Activated naive CD4-positive, alpha-beta T cell treated with anti-CD3 and anti-CD28 coated beads, Interleukin-2, amount 10 ng/mL, durations not matched to agents 7 days and 5 days (primary cell): ENCODE measurements at places on chromosomes 7 and 10.

- H3K4me1 ChIP-seq = peaks cover 15% of the 10 kb centered on the region
- peak overlapping the region; percentile 14 for H3K27ac ChIP-seq
- H3K36me3 ChIP-seq = no peaks in the 10 kb centered on the region
- H3K4me3 ChIP-seq = no peak overlapping the region
- DNase-seq = no peak
Observed at GRCh38 chr10:117165538-117166417, 27.7 kb upstream of the VAX1 start.

DNA sequence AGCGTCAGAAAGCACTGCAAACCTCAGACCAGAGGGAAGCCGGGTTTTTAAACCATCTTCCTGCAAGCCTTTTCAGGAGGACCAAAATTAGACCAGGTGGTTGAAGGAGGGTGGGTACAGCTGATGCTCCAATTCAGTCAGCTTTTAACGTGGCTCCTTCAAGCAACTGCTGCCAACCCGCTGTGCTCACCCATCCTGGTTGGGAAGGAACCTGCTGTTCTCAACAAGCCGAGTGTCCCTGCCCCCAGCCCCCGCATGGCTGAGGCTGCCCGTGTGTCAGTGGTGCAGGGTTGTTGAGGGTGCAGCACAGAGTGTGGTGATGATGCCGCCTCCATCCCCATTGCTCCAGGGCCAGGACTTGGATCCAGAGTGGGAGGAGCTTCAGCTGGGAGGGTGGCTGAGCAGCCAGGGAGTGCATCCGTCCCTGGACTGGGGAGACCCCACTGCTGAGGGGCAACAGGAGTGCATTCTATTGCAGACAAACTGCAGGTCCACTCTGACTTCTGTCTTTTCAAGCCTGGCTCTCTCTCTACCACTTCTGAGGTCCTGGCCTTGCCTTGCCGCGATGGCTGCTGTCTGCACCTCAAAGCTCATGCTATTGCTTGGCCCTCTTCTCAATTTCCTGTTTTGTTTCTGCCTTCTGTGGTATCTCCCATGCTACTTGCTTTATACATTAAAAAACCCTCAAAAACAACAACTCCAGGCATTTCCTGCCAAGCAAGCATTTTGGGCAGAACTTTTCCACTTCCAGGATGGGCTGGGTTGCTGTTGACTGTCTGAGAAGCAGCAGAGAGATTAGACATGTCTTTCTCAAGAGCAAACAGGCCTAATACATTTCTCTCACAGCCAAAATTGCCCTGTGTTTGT is 134.7 kb downstream of the DNAJB6 start:
- H3K4me3 ChIP-seq = peak overlapping the region; percentile 30
- H3K36me3 ChIP-seq = peaks cover 42% of the 10 kb centered on the region
- DNase-seq = peak; percentile 65
- peaks cover 56% of the 10 kb centered on the region for H3K4me1 ChIP-seq

GRCh38 chr10:3647074-3647473 is 137.9 kb downstream of the KLF6 start:
- no peaks in the 10 kb centered on the region for H3K4me1 ChIP-seq
- DNase-seq = no peak
- H3K27ac ChIP-seq = no peak overlapping the region
- H3K27me3 ChIP-seq = peaks cover 22% of the 10 kb centered on the region
- no peak overlapping the region for H3K4me3 ChIP-seq
- H3K36me3 ChIP-seq = no peaks in the 10 kb centered on the region

DNA sequence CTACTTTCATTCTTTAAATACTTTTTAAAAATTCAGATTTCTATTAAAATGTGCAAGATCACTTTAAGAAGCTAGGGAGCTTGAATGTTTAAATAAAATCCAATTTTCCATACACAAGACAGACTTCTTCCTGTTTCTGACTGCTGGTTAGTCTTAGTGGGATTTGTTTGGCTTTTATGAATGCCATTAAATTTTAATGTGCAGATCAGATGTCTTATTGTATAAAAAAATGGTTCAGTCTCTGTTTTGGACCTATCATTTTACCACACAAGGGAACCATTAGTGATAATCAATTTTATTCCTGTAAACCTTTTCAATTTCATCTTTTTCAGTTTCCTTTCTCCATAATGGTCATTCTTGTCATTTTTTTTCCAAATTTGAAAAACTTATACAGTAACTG is 63.2 kb downstream of the VCL start:
- H3K27ac ChIP-seq = no peak overlapping the region
- peaks cover 33% of the 10 kb centered on the region for H3K4me1 ChIP-seq
- H3K36me3 ChIP-seq = peaks cover 29% of the 10 kb centered on the region
- no peaks in the 10 kb centered on the region for H3K27me3 ChIP-seq

- DNase-seq = no peak
- no peak overlapping the region for H3K27ac ChIP-seq
- peaks cover 4% of the 10 kb centered on the region for H3K36me3 ChIP-seq
- H3K4me3 ChIP-seq = no peak overlapping the region
Observed at GRCh38 chr7:961546-962400, 7.3 kb upstream of the ADAP1 start.

GRCh38 chr10:77716458-77717317 is 79.1 kb upstream of the KCNMA1 start:
- H3K27me3 ChIP-seq = peaks cover 28% of the 10 kb centered on the region
- no peak overlapping the region for H3K27ac ChIP-seq
- no peak overlapping the region for H3K4me3 ChIP-seq
- no peak for DNase-seq
- no peaks in the 10 kb centered on the region for H3K36me3 ChIP-seq

DNA sequence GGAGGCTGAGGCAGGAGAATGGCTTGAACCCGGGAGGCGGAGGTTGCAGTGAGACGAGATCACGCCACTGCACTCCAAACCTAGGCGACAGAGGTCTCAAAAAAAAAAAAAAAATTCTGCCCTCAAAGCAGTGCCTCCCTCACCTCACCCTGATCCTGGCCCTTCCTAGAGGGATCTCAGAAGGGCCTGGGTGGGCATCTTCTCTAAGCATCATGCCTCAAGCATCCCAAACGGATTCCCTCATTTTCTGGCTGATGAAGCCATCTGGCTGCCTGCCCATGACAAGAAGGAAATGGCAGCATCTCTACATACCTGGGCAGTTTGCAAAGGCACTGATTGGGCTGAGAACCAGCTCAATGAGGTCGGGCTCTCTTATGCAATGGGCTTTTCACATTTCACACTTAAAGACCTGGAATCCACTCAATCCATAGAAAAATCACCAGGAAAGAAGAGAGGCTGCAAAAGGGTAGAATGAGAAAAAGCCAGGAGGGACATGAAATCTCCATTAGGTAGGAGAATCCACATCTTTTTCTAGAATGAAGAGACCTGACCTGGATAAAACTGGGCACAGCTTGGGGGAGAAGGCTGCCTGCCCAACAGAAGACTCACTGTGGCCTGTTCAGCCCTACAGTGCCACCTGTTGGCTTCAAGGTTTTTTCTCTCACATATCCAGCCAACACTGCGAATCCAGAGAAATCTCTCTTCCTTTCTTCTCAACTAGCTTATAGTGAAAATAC is 48.1 kb downstream of the PDLIM1 start:
- peaks cover 4% of the 10 kb centered on the region for H3K27me3 ChIP-seq
- no peak overlapping the region for H3K4me3 ChIP-seq
- no peak overlapping the region for H3K27ac ChIP-seq

- no peaks in the 10 kb centered on the region for H3K27me3 ChIP-seq
- DNase-seq = no peak
- peaks cover 52% of the 10 kb centered on the region for H3K4me1 ChIP-seq
- H3K27ac ChIP-seq = no peak overlapping the region
Observed at GRCh38 chr7:127382301-127383085, 10.0 kb downstream of the ZNF800 start.

- H3K27me3 ChIP-seq = no peaks in the 10 kb centered on the region
- H3K27ac ChIP-seq = no peak overlapping the region
- no peak for DNase-seq
- no peaks in the 10 kb centered on the region for H3K4me1 ChIP-seq
- H3K4me3 ChIP-seq = no peak overlapping the region
Observed at GRCh38 chr7:86790383-86790782, 146.7 kb downstream of the GRM3 start.

- no peak overlapping the region for H3K27ac ChIP-seq
- H3K4me3 ChIP-seq = no peak overlapping the region
- DNase-seq = peak; percentile 8
- H3K27me3 ChIP-seq = peaks cover 96% of the 10 kb centered on the region
Observed at GRCh38 chr7:157685430-157686284, 348.9 kb downstream of the DNAJB6 start.

DNA sequence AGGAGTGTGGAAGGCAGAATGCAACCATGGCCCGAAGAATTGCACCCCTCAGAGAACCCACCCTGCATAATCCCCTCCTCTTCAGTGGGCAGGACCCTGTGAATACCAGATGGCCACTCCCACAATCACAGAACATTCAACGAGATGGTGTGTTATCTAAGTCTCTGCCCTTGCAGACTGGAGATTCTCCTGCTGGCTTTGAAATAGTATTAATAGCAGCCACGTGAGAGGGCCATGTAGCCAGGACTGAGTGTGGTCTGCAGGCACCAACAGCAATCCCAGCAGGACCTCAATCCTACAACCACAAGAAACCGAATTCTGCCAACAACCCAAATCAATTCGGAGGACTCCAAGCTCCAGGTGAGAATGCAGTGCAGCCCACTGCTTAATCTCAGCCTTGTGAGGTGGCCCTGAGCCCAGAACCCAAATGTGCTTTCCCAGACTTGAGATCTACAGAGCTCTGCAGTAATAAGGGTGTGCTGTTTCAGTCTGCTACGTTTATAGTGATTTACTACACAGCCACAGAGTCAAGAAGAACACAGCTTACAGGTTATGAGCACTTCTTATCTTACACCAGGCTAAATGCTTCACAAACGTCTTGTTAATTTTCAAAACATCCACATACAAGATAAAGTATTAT is 72.1 kb downstream of the VOPP1 start:
- no peak overlapping the region for H3K27ac ChIP-seq
- DNase-seq = no peak
- H3K27me3 ChIP-seq = no peaks in the 10 kb centered on the region
- peaks cover 22% of the 10 kb centered on the region for H3K4me1 ChIP-seq

GRCh38 chr10:112957640-112958092 is 7.6 kb downstream of the TCF7L2 start:
- no peak for DNase-seq
- peaks cover 73% of the 10 kb centered on the region for H3K27me3 ChIP-seq
- H3K4me3 ChIP-seq = no peak overlapping the region
- H3K4me1 ChIP-seq = peaks cover 3% of the 10 kb centered on the region
- H3K27ac ChIP-seq = no peak overlapping the region

- no peak overlapping the region for H3K4me3 ChIP-seq
- no peak for DNase-seq
- H3K27me3 ChIP-seq = peaks cover 24% of the 10 kb centered on the region
- H3K4me1 ChIP-seq = peaks cover 5% of the 10 kb centered on the region
- no peak overlapping the region for H3K27ac ChIP-seq
Observed at GRCh38 chr7:159157714-159158113, 13.0 kb upstream of the VIPR2 start.

DNA sequence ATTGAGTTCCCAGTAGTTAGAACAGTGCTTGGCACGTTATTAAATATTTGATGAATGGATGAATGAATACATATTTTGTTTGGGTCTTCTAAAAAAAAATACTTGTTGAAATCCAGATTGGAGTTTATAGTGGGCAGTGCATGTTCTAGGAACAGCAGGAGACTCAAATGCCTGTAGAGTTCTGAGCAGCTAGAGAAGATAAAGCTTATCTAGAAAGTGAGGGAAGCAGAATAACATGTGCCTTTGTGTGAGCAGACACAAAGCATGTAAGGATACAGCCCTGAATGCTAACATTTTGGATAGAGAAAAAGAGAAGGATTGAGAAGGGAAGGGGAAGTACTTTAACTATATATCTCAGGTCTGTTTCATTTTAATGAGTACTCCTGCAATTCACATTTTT is 71.9 kb downstream of the SRI start:
- H3K27me3 ChIP-seq = no peaks in the 10 kb centered on the region
- DNase-seq = no peak
- no peaks in the 10 kb centered on the region for H3K36me3 ChIP-seq
- H3K27ac ChIP-seq = no peak overlapping the region
- no peaks in the 10 kb centered on the region for H3K4me1 ChIP-seq

- no peaks in the 10 kb centered on the region for H3K27me3 ChIP-seq
- no peaks in the 10 kb centered on the region for H3K36me3 ChIP-seq
- H3K4me3 ChIP-seq = no peak overlapping the region
- no peak overlapping the region for H3K27ac ChIP-seq
- DNase-seq = no peak
Observed at GRCh38 chr7:46972205-46972604, 609.7 kb downstream of the TNS3 start.

GRCh38 chr7:129298268-129298893 is 73.6 kb downstream of the AHCYL2 start:
- no peak overlapping the region for H3K4me3 ChIP-seq
- peaks cover 4% of the 10 kb centered on the region for H3K36me3 ChIP-seq
- no peak overlapping the region for H3K27ac ChIP-seq
- H3K4me1 ChIP-seq = no peaks in the 10 kb centered on the region

DNA sequence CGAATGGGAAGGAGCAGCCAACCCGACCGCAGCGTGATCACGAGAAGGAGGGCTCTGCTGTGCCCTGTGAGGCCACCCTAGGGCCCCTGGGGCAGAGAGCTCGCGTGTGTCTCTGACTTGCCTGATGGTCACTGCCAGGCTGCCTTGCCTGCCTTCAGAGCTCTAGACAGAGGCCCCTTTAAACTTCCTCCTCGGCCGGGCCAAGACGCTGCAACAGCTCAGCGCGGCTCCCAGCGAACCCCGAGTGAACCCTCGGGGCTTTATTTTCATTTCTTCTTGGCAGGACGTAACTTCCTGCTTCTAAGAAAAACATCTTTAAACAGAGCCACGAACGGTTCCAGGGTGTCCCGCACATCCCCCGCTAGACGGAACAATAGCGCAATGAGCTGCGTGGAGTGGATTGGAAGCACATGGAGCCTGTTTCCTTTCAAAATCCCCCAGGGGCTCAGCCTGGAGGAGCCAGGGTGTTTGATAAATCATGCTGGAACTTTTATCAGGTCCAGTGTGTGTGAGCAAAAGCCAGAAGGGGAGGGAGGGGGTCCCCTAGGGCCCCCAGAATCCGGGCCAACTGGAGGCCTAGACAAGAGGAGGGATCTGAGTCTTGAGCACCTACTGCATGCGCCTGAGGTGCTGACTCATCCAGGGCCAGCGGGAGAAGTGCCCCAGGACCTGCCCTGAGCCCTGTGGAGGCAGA is 134.1 kb upstream of the GDF10 start:
- H3K4me1 ChIP-seq = peaks cover 28% of the 10 kb centered on the region
- H3K4me3 ChIP-seq = peak overlapping the region; percentile 72
- DNase-seq = peak; percentile 64
- H3K36me3 ChIP-seq = peaks cover 4% of the 10 kb centered on the region
- peak overlapping the region; percentile 87 for H3K27ac ChIP-seq
- peaks cover 4% of the 10 kb centered on the region for H3K27me3 ChIP-seq

DNA sequence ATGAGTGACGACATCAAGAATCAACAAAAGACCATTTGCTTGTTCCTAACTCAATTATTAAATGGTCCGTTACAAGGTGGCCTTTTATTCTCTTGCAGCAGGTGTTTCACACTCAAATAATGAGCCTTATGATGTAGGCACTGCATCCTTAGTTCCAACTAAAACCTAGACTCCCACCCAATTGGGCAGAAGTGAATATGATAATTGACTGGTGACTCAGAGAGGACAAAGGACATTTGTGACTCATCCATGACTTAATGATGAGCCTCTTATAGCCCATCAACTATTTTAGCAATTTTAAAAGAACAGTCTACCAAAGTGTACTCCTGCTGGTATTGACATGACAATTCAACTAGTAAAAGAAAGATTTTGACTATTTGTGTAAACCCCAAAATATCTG is 1027.8 kb upstream of the PHF14 start:
- no peak for DNase-seq
- no peaks in the 10 kb centered on the region for H3K27me3 ChIP-seq
- H3K36me3 ChIP-seq = no peaks in the 10 kb centered on the region
- H3K4me3 ChIP-seq = no peak overlapping the region
- no peaks in the 10 kb centered on the region for H3K4me1 ChIP-seq

GRCh38 chr7:1497293-1497927 is 6.8 kb downstream of the INTS1 start:
- peaks cover 16% of the 10 kb centered on the region for H3K4me1 ChIP-seq
- H3K27ac ChIP-seq = no peak overlapping the region
- no peak overlapping the region for H3K4me3 ChIP-seq
- H3K27me3 ChIP-seq = no peaks in the 10 kb centered on the region
- H3K36me3 ChIP-seq = peaks cover 29% of the 10 kb centered on the region
